AG04449 (cell line): ENCODE measurements at places on chromosomes 4 and X.

GRCh38 chr4:6617246-6617645 is 23.2 kb upstream of the MRFAP1 start:
- DNase-seq, result no peak

- DNase-seq, result no peak
Measured at GRCh38 chr4:174279433-174280155, 3.9 kb downstream of the FBXO8 start.

DNA sequence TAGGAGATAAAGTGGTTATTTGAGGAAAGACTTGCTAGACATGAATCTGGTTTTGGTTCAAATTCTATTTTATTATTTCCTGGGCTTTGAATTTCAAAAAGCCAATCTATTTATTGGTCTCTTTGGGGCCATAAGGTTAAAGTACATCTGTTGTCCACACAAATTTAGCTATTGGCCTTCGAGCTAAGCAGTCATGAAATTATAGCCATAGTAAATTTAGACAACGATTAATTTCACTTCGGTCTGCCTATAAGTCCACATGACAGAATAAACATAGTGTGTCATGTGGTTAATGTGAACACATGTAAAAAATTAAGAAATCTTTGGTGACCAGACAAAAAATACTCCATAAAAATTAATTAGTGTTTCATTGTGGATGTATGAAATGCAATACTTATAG is 161.9 kb downstream of the PALLD start:
- no peak for DNase-seq

DNA sequence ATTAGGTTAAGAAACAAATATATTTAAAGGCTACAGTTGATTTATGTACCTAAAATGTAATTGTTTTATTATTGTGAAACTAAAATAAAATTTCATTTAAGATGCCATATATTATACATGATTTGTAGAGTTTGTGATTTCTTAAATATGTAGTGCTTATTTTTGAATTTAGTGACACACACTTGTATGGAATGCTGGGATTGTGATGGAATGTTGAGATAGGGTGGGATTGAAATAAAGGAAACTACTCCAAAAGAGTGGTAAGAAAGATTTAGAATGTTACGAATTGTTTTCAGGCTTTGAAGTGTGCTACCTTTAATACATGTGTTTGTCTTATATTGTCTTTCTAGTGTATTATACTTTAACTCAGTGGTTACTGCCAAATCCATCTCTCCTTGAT is 330.3 kb upstream of the PITX2 start:
- DNase-seq, result no peak

DNA sequence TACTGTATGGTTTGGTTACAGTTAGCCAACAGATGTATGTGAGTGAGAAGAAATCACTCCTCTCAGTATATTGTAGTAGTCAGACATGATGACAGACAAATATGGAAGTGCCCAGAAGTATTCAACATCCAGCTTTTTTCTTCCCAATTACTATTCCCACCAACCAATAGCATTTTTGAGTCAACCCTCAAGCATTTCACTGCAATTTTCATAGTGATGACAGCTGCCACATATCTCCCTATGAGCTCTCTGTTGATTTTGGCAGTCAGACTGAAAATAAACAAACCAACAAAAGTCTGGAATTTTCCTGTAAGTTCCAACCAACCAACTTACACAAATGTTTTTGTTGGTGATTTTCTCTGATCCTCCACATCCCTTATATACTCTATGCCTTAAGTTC is 8.2 kb upstream of the TRAM1L1 start:
- peak; percentile 7 for DNase-seq

- DNase-seq, result no peak
Measured at GRCh38 chr4:15691346-15692135, 9.9 kb downstream of the FAM200B start.

DNA sequence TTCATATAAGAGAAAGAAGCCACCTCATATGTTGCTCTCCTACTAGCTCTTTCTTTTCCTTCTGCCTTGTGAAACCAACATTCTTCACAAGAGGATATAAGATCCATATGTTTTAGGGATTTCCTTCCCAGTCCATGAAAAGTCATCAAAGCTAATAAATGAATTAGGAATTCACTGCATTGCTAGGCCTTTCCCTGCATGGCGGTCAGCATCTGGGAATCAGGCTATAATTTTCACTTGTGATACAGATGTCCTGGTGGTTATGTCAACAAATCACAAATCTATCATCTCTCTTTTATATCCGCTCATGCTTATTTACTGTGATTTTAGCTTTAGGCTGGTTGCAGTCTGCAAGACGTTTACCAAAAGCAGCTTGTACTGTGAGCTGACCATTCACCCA is 510.0 kb downstream of the NLGN4X start:
- DNase-seq, result no peak

- DNase-seq, result no peak
Measured at GRCh38 chrX:40054793-40055192, 43.0 kb downstream of the BCOR start.

GRCh38 chrX:10049236-10049635 is 82.1 kb downstream of the CLDN34 start:
- no peak for DNase-seq

GRCh38 chr4:12724510-12724909 is 759.6 kb downstream of the RAB28 start:
- DNase-seq, result no peak

DNA sequence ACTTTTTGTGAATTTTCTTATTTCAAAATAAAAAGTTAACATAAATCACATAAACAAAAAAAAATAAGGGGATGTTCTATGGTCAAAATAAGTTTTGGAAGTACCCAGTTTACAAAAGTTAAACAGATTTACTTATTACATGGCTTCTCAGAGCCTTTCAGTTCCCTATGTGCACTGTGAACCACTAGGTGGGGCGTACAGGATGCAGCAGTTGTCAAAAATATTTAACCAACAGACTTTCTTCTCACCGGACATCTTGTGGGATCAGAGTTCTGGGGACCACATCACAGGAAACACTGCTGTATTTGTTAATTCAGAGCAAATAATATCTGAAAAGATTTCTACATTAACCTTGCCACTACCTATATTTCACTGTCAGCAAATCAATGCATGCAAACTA is 74.1 kb downstream of the SMARCA1 start:
- no peak for DNase-seq

DNA sequence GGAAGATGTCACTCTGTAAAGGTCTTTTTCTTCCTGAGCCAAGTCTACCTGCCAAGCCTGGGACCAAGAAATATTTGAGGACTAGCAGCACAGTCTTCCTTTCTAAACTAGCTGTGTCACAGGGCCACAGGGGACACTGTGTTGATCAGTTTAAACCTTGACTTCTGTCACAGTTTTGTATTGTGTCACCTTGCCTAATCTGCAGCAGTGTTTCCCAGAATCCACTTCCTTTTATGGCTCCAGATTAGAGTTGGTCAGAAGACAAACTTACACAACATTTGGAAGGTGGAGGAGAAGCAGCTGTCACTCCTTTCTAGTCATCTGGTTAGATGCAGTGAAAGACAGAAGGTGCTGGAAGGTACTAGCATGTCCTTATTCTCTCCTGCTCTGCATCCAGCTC is 143.1 kb upstream of the BCOR start:
- no peak for DNase-seq

- DNase-seq, result no peak
Measured at GRCh38 chr4:48064349-48064748, 47.8 kb downstream of the NIPAL1 start.

- no peak for DNase-seq
Measured at GRCh38 chr4:103904123-103904522, 184.3 kb upstream of the TACR3 start.

DNA sequence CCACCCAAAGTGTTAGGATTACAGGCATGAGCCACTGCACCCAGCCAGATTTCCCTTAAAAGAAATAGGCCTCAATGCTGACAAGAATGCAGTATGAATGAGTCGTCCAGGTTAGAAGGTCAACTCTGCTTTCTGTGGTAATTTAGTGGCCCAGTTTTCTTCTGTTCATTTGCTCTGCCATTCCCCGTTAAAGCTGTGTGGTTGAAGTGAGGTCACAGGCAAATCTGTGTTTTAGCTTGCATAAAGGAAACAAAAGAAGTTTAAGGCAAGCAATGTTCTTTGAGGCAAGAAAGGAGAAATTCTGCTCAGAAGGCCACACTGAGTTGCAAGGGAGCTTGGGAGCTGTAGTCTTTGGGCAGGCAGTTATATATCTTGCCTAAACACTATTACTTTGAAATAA is 176.8 kb downstream of the LARP7 start:
- peak; percentile 10 for DNase-seq

DNA sequence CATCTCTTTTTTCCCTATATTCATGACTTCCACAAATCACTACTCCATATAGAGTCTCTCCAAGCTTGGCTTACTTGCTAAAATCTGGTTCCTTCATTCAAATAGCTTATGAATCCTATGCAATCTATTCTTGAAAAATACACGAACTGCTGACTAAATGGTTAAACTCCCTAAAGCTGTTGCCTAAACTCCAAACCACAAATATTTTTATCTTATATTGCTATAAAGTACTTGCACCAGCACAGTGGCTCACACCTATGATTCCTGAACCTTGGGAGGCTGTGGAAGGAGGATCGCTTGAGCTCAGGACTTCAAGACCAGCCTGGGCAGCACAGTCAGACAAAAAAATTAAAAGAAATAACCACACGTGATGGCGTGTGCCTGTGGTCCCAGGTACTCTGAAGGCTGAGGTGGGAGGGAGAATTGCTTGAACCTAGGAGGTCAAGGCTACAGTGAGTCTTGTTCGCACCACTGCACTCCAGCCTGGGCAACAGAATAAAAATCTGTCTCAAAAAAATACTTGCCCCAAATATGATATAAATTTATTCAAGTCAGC is 2.2 kb downstream of the FBXO8 start:
- DNase-seq, result no peak

DNA sequence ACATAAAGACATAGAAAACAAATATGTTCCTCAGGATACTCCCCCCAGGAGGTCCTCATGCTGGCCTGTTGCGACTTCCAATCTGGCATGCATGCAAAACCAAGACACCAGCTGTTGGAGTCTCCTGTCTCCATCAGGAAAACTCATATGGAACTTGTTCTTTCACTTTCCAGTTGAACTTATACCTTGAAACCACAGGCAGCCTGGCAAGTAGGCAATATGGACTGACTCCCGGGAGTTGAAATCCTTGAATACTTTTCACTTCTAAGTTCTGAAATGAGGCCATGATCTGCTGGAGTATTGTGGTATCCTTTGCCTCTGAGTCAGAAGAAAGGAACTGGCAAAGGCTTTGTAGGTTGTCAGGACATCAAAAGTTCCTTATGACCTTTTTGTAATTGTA is 444.2 kb downstream of the IDS start:
- DNase-seq, result no peak

DNA sequence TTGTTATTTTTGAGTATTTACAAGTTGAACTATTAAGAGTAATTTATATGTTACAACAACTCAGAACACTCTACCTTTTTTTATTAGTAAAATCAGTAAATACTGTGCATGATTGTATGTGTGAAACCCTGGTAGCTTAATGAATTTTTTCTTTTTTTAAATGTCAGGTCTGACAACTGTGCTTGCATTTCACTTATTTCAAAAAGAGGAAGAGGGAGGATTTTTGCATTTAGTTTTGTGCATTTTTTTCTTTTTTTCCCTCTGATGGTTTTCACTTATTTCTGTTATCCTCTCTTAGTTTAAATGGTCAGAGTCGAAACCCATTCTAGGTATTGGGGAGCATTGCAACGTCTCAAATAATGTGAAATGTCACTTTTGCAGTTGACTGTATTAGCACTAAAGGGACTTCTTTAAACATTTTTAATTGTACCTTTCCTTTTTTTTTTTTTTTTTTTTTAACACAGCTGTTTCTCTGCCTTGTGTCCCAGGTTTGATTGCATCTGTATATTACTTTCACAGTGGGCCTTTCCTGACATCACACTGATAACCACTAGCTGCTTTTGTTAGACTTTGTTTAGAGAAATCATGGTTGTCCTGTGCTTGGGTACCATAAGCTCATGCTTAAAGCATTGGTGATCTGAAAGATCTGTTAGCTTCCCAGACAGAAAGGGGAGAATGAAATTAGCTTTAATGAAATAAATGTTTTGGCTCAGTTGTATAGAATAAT is 28.5 kb downstream of the MOB1B start:
- no peak for DNase-seq

DNA sequence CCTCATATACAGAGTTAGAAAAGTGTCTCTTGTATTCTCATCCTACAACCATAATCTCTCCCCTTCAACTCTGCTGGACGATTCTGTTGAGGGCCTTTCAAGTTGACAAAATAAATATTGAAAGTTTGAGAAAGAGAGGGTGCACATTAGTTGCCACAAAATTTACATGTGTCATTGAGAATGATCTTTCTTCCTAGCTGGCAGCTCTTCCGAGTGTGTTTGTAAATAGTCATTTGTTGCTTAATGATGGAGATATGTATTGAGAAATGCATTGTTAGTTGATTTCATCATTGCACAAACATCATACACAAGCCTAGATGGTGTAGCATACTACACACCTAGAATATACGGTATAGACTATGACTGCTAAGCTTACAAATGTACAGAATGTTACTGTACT is 632.8 kb upstream of the AMOT start:
- no peak for DNase-seq

DNA sequence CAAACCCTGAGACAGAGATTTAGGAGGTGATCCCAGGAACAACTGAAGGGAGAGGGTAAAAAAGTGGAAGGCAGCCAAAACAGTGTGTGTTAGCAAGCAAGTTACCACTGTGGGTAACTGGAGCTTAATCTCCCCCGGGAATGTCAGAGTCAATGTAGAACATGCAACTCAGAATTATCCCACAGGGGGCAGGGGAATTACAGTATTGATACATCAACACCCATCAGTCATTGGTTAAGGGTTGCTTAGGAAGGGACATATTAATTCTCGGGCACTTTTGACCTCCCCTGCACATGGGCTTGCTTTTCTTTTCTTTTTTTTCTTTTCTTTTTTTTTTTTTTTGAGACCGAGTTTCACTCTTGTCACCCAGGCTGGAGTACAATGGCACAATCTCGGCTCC is 29.3 kb downstream of the CXorf58 start:
- no peak for DNase-seq

DNA sequence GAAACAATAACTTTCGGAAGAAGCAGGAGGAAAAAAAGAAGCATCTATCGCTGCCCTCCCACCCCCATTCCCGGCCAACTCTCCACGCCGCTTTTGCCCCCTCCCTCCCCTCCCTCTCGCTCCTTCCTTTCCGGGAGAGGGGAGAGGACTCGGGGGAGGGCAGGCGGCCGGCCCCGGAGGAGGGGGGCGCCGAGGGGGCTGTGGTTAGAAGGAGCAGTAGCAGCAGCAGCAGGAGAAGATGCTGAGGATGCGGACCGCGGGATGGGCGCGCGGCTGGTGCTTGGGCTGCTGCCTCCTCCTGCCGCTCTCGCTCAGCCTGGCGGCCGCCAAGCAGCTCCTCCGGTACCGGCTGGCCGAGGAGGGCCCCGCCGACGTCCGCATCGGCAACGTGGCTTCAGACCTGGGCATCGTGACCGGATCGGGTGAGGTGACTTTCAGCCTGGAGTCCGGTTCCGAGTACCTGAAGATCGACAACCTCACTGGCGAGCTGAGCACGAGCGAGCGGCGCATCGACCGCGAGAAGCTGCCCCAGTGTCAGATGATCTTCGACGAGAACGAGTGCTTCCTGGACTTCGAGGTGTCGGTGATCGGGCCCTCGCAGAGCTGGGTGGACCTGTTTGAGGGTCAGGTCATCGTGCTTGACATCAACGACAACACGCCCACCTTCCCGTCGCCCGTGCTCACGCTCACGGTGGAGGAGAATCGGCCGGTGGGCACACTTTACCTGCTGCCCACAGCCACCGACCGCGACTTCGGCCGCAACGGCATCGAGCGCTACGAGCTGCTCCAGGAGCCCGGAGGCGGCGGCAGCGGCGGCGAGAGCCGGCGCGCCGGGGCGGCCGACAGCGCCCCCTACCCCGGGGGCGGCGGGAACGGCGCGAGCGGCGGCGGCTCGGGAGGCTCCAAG is 1.3 kb downstream of the PCDH7 start:
- no peak for DNase-seq

- DNase-seq, result no peak
Measured at GRCh38 chr4:88230969-88231771, 53.2 kb downstream of the PPM1K start.
